H1 (cell line): ENCODE measurements at places on chromosomes 3 and 15. TPM values are rescaled to one million over a fixed set of nuclear protein-coding genes. Genes with fewer than 3 reads are reported as not detected.

The NOX5 gene
- total RNA-seq = not detected in 2 replicates

The MYL3 gene
- total RNA-seq = not detected in 2 replicates

The RETNLB gene
- total RNA-seq = not detected in 2 replicates

The SRPRB gene
- 43.4 and 49.8 TPM in 2 replicates for total RNA-seq

The SLC25A20 gene
- total RNA-seq = 3.8 and 5.1 TPM in 2 replicates

The PCNP gene
- total RNA-seq = 188 and 192 TPM in 2 replicates

The OXTR gene
- 2.2 and 2.3 TPM in 2 replicates for total RNA-seq

The CHRNA7 gene
- total RNA-seq = 7.5 and 9.1 TPM in 2 replicates

The EBLN2 gene
- 3.8 and 3.9 TPM in 2 replicates for total RNA-seq

The TMEM45A gene
- 12.3 and 12.9 TPM in 2 replicates for total RNA-seq

GRCh38 chr3:133461291-133461690, 61.4 kb downstream of the BFSP2 start:
- no peaks in the 10 kb centered on the region for H3K27me3 ChIP-seq
- no peaks in the 10 kb centered on the region for H3K36me3 ChIP-seq
- H3K4me1 ChIP-seq = peaks cover 10% of the 10 kb centered on the region
- no peak overlapping the region for H3K4me3 ChIP-seq

- H3K27ac ChIP-seq = no peak overlapping the region
- no peak for DNase-seq
- H3K4me3 ChIP-seq = no peak overlapping the region
These were observed 239.7 kb downstream of the UBE2E2 start for GRCh38 chr3:23442598-23443383.

DNA sequence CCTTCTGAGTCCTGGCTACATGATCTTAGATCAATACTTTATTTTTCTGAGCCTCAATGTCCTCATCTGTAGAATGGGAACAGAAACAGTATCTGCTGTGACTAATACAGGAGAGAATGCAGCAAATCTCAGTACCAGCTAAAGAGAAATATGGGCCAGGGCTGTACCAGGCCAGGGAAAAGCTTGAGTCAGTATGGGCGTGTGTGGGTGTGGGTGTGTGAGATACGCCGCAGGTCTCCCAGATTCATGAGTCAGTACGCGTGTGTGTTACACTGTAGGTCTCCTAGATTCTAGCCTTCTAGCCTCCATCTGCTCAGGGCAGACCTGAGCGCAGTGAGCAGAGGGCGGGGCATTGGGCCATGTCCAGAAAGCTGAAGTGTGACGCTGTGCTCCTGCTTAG, 15.2 kb downstream of the GNAI2 start:
- H3K36me3 ChIP-seq = peaks cover 18% of the 10 kb centered on the region
- H3K27ac ChIP-seq = no peak overlapping the region
- no peak overlapping the region for H3K4me3 ChIP-seq

GRCh38 chr3:19886404-19886803, 47.6 kb downstream of the EFHB start:
- no peaks in the 10 kb centered on the region for H3K27me3 ChIP-seq
- H3K4me3 ChIP-seq = no peak overlapping the region
- H3K4me1 ChIP-seq = peaks cover 3% of the 10 kb centered on the region
- H3K36me3 ChIP-seq = no peaks in the 10 kb centered on the region
- DNase-seq = no peak

- no peak overlapping the region for H3K4me3 ChIP-seq
- H3K4me1 ChIP-seq = no peaks in the 10 kb centered on the region
- H3K27me3 ChIP-seq = no peaks in the 10 kb centered on the region
- DNase-seq = no peak
These were observed 88.6 kb upstream of the ADAMTS17 start for GRCh38 chr15:100430411-100430810.

GRCh38 chr15:95620934-95621579, 709.4 kb upstream of the NR2F2 start:
- no peak overlapping the region for H3K4me3 ChIP-seq
- no peak for DNase-seq
- H3K27ac ChIP-seq = no peak overlapping the region
- H3K4me1 ChIP-seq = no peaks in the 10 kb centered on the region

GRCh38 chr15:38538328-38539007, 26.1 kb downstream of the RASGRP1 start:
- DNase-seq = no peak
- no peak overlapping the region for H3K27ac ChIP-seq
- H3K27me3 ChIP-seq = no peaks in the 10 kb centered on the region

GRCh38 chr3:126002189-126002588, 33.2 kb downstream of the ROPN1B start:
- no peaks in the 10 kb centered on the region for H3K4me1 ChIP-seq
- H3K36me3 ChIP-seq = no peaks in the 10 kb centered on the region
- no peak overlapping the region for H3K27ac ChIP-seq
- H3K27me3 ChIP-seq = no peaks in the 10 kb centered on the region
- no peak overlapping the region for H3K4me3 ChIP-seq
- no peak for DNase-seq

DNA sequence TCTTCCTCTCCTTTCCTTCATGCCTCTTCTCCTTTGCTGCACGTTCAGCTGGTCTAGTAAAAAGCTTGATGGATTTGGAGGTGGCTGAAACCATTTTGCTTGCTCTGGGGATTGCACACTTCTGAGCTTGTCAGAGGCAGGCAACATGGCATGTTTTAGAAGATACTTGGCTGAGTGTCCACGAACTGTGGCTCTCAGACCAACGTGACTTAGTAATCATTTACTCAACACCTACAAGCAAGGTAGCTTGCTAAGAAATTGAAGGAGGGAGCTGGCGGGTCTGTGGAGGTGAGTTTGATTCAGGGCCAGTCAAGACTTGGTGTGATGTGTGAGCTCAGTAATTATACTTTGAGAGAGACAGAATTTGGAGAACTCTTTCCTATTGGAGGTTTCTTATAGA, 196.0 kb downstream of the LPP start:
- H3K4me3 ChIP-seq = no peak overlapping the region
- H3K27ac ChIP-seq = no peak overlapping the region
- DNase-seq = no peak
- H3K27me3 ChIP-seq = no peaks in the 10 kb centered on the region
- H3K4me1 ChIP-seq = no peaks in the 10 kb centered on the region

DNA sequence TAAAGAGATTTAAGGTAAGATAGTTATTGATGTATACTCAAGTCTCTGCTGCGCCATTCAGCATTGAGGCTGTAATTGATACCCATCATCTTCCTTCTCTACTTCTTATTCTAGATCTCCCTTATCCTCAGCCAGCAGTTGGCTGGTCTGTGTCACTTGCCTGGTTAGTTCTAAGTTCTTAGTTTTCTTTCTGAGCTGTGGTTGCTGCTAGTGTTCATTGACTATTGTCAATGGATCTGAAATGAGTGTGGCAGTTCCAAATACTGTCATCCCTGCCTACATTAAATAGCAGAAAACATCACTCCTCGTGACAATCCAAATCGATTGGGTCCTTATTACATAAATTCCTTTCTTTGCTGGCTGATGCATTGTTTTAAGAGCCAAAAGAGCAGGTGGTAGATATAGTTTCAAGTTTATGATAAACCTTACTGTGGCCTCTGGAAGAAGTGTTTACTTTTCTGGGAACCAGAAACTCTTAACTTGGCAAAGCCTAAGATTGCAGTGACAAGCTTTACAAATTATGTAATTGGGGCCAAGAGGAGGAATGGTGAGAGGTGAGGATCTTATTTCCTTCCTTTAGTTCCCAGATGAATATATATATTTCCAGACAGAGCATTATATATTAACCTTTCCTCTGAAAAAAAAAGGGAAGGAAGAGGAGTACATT, 168.0 kb downstream of the GMNC start:
- H3K27ac ChIP-seq = no peak overlapping the region
- H3K4me3 ChIP-seq = no peak overlapping the region
- DNase-seq = no peak
- H3K36me3 ChIP-seq = no peaks in the 10 kb centered on the region
- no peaks in the 10 kb centered on the region for H3K27me3 ChIP-seq

GRCh38 chr3:154571553-154572226, 141.7 kb upstream of the GPR149 start:
- no peaks in the 10 kb centered on the region for H3K27me3 ChIP-seq
- no peak overlapping the region for H3K4me3 ChIP-seq
- DNase-seq = no peak
- no peaks in the 10 kb centered on the region for H3K4me1 ChIP-seq
- H3K36me3 ChIP-seq = no peaks in the 10 kb centered on the region; the same call in 1 of the 2 replicates

DNA sequence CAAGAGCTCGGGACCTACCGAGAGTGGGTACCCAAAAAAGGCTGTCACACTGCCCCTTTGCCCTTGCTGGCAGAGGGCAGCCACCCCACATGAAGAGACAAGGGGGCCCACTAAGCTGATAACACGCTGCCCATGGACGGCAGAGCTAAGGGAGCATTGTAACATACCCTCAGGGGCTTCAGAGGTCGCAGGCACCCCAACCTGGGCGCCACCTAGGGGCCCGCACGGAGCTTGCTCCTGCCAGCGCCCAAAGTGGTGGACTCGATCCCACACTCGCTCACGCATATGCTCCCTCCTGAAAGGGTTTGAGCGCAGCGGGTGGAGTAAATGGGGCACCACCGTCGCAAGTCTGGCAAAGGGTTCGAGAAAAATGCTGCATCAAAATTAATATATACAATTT, 975.4 kb downstream of the ZPLD1 start:
- H3K36me3 ChIP-seq = no peaks in the 10 kb centered on the region
- H3K27ac ChIP-seq = no peak overlapping the region
- no peak overlapping the region for H3K4me3 ChIP-seq
- H3K4me1 ChIP-seq = no peaks in the 10 kb centered on the region

DNA sequence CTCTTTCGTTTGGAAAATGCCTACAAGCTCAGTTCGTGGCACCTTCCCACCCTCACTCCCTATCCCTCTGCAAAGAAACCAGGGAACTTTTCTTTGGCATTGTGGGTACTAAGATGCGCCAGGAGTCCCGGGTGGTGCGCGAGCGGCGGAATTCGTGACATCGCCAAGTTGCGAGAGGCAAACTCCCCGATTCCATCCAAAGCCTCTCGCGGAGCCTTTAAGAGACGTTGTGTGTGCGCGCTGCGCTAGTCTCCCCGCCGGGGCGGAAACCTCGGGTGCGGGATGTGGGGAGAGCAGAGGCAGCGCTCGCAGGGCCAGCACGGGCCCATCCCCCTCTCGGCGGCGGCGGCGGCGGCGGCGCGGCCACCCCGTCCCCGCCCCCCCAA, 443 bp upstream of the NR2F2 start:
- H3K4me3 ChIP-seq = peak overlapping the region; percentile 42
- H3K36me3 ChIP-seq = no peaks in the 10 kb centered on the region
- no peak overlapping the region for H3K27ac ChIP-seq

GRCh38 chr3:177802151-177802900, 605.0 kb upstream of the TBL1XR1 start:
- H3K4me1 ChIP-seq = no peaks in the 10 kb centered on the region
- H3K27ac ChIP-seq = no peak overlapping the region
- DNase-seq = no peak

DNA sequence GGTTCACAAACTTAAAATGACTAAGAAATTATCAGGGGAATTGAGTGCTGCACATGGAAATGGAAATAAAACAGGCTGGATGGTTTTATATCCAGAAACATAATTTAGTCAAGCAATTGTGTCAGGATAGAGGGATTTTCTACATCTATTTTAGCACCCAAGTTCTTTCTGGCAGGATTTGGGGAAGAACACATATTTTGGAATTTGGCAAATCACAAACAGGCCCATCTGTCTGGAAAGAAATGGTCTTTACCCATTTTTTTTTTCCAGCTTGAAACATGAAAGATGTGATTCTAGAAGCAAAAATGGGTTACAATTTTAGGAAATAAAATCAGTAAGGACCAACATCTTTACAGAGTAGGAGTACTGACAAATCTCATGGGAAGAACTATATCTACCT, 14.4 kb upstream of the UNC13C start:
- H3K27ac ChIP-seq = no peak overlapping the region
- DNase-seq = no peak
- no peaks in the 10 kb centered on the region for H3K36me3 ChIP-seq
- H3K4me3 ChIP-seq = no peak overlapping the region
- no peaks in the 10 kb centered on the region for H3K4me1 ChIP-seq

GRCh38 chr3:151329363-151329762, at the start of gene P2RY13:
Gene P2RY13 (minus strand): TSS chr3:151329549. CDS start chr3:151329528, 21 bp downstream.
- H3K27ac ChIP-seq = no peak within 1 kb of the TSS
- no peak for DNase-seq
- no peaks in the 10 kb centered on the region for H3K36me3 ChIP-seq
- no peak within 1 kb of the TSS for H3K4me3 ChIP-seq
- no peaks in the 10 kb centered on the region for H3K27me3 ChIP-seq

DNA sequence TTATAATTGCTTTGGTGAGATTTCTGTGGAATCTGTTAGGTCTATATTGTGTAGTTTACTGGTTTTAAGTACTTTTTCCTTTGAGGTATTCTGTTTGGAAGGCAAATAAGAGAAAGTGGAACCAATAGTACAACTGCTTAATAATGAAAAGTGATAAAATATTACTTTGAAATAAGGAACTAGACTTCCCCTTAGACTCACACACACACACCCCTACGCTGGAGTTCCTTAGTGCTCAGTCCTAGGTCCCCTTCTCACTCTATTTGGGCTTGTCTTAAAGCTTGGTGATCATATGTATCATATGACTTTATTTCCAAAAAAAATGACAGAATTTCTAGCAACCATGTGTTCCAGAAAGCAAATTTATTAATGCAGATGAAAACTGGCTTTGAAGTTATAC, 494.0 kb upstream of the TGFBR2 start:
- no peaks in the 10 kb centered on the region for H3K4me1 ChIP-seq
- DNase-seq = no peak
- H3K27me3 ChIP-seq = no peaks in the 10 kb centered on the region

- DNase-seq = no peak
- H3K27me3 ChIP-seq = no peaks in the 10 kb centered on the region
- no peak overlapping the region for H3K4me3 ChIP-seq
- no peak overlapping the region for H3K27ac ChIP-seq
- no peaks in the 10 kb centered on the region for H3K36me3 ChIP-seq
These were observed 422.2 kb downstream of the FHIT start for GRCh38 chr3:60829058-60829457.

DNA sequence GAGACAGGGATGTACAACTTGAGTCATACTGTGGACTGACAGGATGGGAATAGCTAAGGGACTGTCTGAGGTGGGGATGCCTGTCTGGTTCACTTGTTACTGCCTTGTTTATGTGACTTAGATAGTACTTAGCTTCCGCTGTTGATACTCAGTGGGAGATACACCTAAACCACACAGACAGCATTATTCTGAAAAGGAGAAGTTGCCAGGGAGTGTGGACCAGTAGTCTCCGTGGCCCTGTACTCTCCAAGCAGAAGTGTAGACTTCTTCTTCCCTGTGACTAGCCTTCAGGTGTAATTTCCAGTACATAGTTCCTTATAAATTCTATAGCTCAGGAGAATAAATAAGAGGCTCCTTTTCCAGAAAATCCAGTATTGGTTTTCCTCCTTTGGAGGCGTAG, 5.1 kb downstream of the HIGD2B start:
- no peaks in the 10 kb centered on the region for H3K36me3 ChIP-seq
- no peaks in the 10 kb centered on the region for H3K4me1 ChIP-seq
- no peak overlapping the region for H3K4me3 ChIP-seq
- no peaks in the 10 kb centered on the region for H3K27me3 ChIP-seq

DNA sequence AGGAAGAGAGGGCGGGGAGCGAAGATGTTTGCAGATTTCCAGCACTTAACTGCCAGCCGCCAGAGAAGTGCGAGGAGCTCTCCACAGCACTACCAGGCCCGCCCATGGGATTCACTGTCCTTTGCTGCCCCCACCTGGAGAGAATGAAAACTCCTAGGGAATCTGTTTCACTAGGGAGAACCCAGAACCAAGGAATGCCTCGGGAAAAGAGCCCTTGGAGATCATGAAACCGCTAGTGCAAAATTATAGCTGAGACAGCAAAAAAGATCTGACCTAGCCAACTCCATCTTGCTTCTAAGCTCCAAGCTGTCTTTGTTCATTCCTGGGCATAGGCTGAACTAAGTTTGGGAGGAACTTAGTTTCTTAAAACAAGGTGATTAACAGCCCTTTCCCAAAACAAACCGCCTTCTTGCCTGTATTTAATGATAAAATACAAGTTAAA, 82.6 kb upstream of the GCNT3 start:
- H3K4me1 ChIP-seq = no peaks in the 10 kb centered on the region
- no peak overlapping the region for H3K27ac ChIP-seq
- H3K27me3 ChIP-seq = no peaks in the 10 kb centered on the region
- no peaks in the 10 kb centered on the region for H3K36me3 ChIP-seq
- DNase-seq = peak; percentile 96
- H3K4me3 ChIP-seq = no peak overlapping the region
